Activated naive CD4-positive, alpha-beta T cell treated with anti-CD3 and anti-CD28 coated beads, Interleukin-2, amount 50 U/mL, for 72 hours (primary cell): ENCODE measurements at places on chromosomes 11 and 22. TPM values are rescaled to one million over a fixed set of nuclear protein-coding genes. Genes with fewer than 3 reads are reported as not detected.

GRCh38 chr11:114082415-114082748 is 22.9 kb downstream of the ZBTB16 start:
- no peak for DNase-seq

- no peak for DNase-seq
Measured at GRCh38 chr11:71396548-71397123, 51.6 kb downstream of the DHCR7 start.

GRCh38 chr11:21814169-21814568 is 378.7 kb upstream of the ANO5 start:
- DNase-seq = no peak

- no peak for DNase-seq
Measured at GRCh38 chr22:37775785-37776638, 31.7 kb upstream of the GCAT start.

- no peak for DNase-seq
Measured at GRCh38 chr11:70353329-70353728, 45.0 kb upstream of the CTTN start.

DNA sequence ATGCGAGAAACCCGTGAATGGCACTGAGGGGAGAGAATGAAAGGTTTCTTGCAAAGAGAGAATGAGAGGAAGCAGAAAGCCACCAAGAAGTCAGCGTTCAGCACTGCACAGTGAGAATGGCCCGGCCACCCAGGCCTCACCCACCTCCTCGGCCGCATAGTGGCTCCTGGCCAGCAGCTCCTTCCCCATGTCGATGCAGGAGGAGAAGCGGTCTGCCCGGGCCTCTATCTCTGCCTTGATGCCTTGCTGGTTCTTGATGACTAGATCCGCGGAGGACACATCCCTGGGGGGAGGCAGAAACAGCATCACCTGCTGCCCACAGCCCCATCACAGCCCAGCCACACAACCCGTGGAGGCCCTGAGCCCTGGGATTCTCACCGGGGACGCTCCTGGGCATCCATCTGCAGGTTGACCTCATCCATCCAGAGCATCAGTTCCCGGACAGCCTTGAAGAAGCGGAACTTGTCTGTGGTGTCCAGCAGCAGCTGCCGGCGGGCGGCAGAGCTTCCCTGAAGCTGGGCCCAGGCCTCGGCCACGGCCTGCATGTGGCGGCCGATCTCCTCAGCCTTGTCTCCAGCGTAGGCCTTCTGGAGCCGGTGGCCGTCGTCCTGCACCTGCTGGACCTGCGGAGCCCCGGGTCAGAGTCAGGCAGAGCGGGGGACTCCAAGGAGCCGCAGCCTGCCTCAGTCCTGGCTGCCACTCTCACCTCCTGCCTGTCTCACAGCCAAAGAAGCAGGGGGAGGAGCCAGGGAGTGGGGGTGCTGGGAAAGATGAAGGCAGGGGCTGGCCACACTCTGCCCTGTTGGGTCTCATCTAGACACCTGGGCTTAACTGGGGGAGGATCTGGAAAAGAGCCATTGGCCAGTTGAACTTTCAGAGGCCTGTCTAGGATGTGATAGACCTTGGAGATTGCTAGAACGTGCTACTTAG is 12.2 kb upstream of the RBM4B start:
- no peak for DNase-seq

GRCh38 chr11:127114035-127114434 is 113.5 kb upstream of the KIRREL3 start:
- no peak for DNase-seq

DNA sequence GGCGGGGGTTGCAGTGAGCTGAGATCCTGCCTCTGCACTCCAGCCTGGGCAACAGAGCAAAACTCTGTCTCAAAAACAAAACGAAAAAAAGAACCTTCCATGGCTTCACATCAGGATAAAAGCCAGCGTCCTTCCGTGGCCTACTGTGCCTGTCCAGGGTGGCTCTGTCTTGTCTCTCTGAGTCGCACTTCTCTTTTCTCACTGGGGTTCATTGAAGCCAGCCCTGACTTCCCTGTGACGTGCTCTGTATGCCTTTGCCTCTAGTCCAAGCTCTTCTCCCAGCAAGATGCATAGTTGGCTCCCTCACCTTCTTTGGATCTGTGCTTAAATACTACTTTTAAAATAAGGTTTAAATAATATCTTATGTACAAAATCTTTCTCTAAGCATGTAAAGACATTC is 11.6 kb downstream of the ATXN10 start:
- no peak for DNase-seq

DNA sequence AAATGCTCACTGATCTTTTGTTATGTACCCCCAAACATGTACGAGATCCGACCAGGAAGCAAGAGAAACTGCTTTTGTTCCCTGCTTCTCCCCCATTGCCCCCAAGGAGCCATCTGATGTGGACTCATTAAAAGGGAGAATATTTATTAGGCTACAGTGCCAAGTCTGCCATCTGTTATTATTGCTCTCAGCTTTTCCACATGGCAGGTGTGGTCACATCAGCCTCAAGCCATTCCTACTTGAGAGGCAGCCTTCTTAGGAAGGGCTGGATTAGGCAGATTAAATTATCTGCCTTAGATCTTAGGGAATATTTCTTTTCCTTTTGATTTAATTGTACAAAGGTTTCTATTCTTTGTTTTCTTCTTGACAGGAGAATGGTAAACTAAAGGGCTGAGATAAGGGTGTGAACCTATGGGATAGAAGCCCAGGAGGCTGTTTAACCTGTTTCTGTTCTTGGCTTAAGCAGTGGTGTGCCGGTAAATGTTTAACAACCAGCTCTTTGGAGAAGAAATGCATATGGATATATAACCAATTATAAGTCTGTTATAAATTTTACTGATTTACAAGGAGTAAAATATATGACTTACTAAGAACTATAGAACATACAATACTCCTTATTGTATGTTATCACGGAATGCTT is 88.8 kb downstream of the PDHX start:
- DNase-seq = no peak

- no peak for DNase-seq
Measured at GRCh38 chr11:95282291-95282751, 51.3 kb upstream of the SESN3 start.

DNA sequence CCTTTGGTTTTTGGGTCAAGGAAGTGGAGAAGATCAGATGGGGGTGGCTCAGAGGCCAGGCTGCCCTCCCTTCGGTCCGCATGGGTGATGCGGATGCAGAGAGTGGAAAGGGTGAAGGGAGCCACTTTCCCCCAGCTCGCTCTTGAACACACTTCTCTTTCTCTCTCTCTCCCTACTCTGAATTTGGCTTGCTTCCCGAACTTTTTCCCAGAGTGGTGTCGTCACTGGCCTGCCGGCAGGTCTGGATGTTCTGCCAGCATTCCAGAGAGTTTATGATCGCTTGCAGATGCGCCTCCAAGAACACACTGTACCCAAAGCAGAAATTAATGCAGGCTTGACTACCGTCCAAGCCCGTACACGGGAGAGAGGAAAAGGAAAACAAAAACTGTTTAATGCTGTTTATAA is 103.2 kb downstream of the ZBTB16 start:
- DNase-seq = no peak

DNA sequence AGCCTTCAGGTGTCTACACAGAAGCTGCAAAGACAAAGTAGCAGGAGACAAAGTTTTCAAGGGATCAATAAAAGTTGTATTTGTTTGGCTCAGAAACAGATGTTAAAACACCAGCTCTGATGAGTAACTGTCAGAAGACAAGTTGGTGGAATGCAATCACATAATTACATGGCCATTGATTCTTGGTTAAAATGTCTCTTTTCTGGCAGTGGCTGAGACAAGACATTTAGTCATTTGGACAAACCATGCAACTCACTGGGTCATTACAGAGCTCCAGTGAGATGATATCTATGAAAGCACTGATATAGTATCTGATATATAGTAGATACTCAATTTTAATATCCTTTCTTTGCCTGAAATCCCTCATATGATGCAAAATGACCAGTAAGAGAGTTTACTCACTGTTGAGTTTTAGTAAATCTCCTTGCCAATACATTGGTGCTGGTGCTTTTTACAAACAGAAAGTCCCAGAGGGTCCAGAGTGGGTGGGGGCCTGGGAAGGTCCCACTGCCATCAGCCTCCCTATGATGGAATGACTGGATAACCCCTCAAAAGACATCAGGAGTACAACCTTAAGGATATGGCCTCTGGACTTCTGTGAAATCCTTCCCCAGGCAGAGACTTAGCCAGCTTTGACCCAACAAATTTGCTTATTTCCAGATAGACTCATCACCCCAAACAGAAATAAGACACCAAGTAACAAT is 95.0 kb downstream of the SLC1A2 start:
- DNase-seq = no peak

- no peak for DNase-seq
Measured at GRCh38 chr11:1938343-1939005, 8.7 kb upstream of the MRPL23 start.

GRCh38 chr11:8384199-8384821 is 120.6 kb upstream of the LMO1 start:
- no peak for DNase-seq

DNA sequence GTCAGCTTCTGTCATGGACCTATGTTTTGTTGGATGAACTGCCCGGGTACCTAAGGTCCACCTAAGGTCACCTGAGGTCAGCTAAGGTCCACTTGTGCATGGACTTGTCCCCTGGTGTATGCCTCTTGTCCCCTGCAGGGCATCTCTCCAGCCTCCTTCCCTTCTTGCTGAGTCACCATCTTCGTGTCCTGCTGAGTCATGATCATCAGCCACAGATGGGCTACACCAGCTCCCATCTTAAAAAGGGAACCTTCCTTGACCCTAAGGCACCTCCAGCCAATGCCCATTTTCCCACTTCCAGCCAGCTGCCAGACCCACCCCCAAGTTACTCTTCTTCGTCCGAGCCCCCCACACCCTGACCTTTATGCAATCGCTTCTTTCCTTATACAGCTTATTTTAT is 544.9 kb downstream of the TBC1D22A start:
- no peak for DNase-seq

DNA sequence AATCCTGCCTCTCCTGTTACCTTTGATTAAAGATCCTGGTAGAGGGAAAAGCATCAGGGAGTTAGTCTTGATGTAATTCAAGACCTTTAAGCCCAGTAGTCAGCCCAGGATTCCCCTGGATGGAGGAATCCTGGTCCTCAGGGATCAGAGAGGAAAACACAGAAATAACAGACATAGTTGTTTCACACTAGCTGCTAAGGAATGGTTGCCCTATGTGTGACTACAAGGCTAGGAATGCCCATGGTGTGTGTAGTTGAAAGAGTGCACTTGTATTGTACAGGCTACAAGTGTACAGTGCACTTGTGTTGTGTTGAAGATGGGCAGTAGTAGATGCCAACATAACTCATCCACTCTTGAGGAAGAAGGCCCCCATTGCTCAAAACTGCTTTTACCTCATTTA is 226.8 kb downstream of the AASDHPPT start:
- no peak for DNase-seq

GRCh38 chr11:61777234-61778090 is 14.9 kb downstream of the TMEM258 start:
- DNase-seq = peak; percentile 63

GRCh38 chr11:112795142-112795815 is 165.9 kb upstream of the NCAM1 start:
- no peak for DNase-seq

DNA sequence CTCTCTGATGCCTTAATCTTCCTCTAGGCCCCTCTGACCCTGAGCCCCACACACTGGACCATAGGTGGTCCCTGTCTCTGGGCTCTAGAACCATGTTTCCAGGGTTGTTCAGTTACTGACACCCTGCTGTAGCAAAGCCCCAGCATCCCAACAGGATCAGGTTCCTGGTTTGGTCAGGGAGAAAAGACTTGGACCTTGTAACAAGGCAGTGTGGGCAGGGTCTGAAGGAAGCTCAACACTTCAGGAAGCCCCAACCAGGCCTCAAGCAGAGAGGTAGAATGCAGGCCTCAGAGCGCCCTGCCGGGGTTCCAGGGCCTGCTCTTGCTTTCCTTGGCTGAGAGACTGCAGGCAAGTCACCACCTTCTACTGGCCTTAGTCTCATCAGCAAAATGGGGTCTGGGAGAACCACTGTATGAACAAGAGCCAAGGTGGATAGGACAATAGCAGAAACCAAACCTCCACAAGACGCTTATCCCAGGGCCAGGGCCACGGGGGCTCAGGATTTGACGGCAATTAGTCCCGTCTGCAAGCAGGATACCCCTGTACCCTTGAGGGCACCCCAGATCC is 4.8 kb downstream of the ARAP1 start:
- DNase-seq = no peak

- no peak for DNase-seq
Measured at GRCh38 chr11:96105944-96106343, 182.0 kb upstream of the MTMR2 start.

- DNase-seq = no peak
Measured at GRCh38 chr11:31325160-31325559, 44.4 kb downstream of the DCDC1 start.

DNA sequence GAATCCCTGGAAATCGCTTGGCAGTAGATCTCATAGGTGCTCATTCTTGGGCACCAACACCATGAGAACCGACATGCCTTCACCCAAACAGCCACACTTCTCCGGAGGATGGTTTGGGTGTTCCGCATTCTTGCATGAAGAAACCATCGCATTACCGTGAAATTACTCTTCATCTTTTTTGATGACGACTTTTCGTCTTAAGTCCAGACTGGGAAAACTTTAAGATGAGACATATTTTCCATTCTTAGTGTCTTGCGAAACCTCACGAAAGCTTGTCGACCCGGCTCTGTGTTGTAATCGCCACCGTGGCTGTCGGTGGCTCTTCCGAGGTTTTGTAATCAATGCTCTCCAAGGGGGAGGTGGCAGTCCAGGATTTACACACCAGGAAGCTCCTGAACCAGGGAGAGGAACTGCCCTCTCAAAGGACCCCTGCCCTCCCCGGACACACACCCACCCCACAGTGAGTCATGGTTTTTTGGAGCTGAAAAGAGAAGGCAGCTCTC is 1.7 kb downstream of the TOM1 start:
- no peak for DNase-seq

Gene PHF21B
- not detected for total RNA-seq

Gene WNT11
- total RNA-seq = 0.71 TPM

Gene OR10G6
- total RNA-seq = not detected

Gene GLB1L3
- total RNA-seq = 19.3 TPM

Gene SSTR3
- total RNA-seq = 28.1 TPM

Gene OR6T1
- total RNA-seq = not detected

Gene HBG1
- total RNA-seq = not detected

Gene FOLR2
- not detected for total RNA-seq

Gene ASPHD2
- total RNA-seq = 3.5 TPM

Gene ISX
- total RNA-seq = not detected

Gene SPDYC
- not detected for total RNA-seq

Gene SLC22A25
- not detected for total RNA-seq

Gene MIAT
- 138 TPM for total RNA-seq

Gene EHF
- not detected for total RNA-seq

Gene CCDC83
- not detected for total RNA-seq
